Suppressor macrophage treated with lipopolysaccharide for 4 hours (primary cell): ENCODE measurements at places on chromosomes 5 and 9.

DNA sequence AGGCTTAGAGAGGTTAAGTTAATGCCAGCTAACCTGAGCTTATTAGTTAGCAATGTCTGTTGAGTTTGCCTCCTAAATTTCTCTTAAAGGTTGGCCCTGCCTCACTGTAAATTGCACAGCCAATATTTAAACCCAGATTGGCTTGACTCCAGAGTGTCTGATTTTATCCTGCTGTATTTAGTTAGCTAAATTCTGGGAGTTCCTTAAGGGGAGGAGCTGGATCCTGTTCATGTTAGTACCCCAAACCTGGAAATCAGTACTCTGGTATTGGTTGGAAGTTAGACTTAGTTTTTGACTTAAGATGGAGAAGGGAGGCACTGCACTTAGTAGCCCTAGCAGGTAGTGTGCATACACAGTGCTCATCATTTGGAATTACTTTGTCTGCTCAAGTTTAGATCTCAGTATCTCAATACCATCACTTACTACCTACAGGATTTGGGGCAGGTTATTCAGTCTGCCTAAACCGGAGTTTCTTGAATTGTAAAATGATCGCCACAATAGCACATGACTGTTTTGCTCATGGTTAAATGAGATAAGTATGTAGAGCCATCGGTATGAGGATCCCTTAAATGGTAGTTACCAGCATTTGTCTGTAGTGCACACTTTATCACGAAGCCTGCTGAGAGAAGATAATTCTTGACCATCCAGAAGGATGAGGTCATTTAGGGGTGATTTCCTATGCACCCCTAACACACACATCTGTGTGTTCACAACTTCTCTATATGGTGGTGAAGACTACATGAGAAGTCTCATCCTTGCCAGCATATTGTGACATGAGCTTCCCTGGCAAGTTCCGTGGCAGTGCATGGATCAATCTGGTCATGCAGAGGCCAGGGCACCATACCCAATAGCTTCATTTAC is 264.8 kb upstream of the TRIM32 start:
- no peak for DNase-seq

GRCh38 chr9:19119246-19119645 is 8.0 kb downstream of the PLIN2 start:
- peak; percentile 35 for DNase-seq

GRCh38 chr5:55386356-55386755 is 78.6 kb downstream of the MTREX start:
- DNase-seq = no peak

GRCh38 chr9:112050544-112051475 is 124.3 kb downstream of the SUSD1 start:
- DNase-seq = no peak

DNA sequence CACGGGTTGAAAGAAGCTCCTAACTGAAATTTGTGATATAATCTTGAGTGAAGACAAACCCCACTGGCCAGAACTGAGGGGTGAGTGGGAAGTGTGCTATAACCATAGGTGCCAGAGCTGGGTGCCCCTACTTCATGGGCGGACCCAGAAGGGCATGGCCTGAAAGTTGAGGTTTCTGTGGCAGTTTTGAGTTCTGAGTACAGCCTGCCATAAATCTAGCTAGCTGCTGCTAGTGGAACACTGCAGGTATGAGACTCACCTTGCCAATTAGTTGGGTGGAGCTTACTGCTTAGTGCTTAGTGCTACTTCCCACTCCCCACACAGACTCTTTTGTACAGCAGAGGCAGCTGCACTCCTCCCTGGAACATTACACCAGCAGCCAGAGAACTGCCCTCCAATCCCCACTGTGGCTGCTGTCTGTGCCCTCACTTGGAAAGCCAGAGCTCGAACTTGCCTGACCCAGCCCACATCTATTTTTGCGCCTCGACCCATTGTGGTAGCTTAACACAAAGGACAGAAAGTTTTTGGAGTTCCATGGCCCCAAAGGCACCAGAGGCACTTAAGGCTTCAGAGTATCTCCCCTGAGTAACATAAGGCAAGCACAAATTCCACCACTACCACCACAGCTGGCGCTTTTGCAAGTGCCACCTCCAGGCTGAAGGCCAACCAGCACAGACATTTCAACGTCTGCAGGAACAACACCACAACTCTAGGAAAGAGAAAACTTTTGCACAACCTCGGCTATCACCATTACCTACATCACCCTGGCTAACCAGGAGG is 27.1 kb upstream of the PTGER4 start:
- DNase-seq = no peak

DNA sequence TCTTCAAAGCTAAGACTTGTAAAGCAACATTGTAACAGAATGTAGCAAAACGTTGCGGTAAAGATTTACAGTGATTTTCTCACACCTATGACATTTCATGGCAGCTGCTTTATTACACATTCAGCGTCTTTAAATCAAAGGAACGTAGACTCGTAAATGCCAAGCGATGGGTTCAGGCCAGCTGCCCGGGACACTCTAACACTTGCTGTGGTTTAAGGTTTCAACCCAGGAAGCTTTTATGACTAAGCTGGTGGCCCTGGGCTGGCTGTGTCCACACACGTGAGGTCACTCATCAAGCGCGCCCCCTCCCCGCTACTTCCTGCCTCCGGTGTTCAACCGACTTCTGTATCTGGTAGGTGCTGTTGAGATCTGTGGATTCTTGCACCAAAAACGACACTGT is 2.5 kb downstream of the SLC6A18 start:
- no peak for DNase-seq

- peak; percentile 37 for DNase-seq
These were observed 2.4 kb upstream of the SMC2 start for GRCh38 chr9:104091708-104092107.

- DNase-seq = no peak
These were observed 31.2 kb upstream of the CXCL14 start for GRCh38 chr5:135609981-135610380.

DNA sequence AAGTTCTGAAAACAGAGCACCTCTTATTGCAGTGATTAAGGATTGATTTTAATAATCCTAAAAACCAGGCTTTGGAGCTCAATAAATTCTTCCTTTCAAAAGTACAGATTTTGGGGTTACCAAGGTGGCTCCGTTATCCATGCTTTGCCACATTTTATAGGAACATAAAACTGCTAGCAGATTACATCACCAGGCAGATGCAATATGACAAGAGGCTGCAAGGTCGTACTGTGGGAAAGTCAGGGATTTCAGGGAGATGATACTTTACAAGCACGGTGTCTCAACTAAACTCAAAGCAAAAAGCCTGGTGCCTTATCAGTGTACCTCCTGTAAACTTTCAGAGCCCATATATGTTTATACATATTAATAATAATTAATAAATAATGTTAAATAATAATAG is 28.6 kb downstream of the ADAMTSL1 start:
- DNase-seq = no peak

DNA sequence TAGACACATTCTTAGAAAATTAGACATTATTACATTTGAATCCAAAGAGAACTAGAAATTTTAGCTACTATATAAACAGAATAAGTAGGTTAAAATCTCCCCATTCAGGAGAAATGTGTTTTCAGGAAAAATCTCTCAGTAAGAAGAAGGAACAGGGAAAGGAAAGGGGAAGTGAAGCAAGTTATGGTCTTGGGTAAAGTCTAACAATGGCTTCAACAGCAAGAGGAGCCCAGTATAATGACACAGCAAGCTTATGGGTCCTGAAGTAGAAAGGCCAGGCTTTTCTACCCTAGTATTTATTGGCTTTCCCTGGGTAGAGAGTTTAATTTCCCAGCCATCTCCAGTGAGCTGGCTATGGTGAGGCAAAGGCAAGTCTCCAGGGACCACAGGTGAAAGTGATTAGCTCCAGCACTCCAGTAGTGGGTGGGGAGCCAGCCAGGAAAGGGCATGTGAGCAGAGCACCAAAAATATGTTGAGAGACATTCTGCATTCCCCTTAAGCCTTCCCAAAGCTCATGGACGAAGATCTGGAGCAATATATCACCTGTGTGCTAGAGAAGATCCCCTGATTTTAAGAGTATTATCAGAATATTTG is 981.7 kb downstream of the NR2F1-AS1 start:
- no peak for DNase-seq

GRCh38 chr5:75734913-75735789 is 17.9 kb upstream of the POC5 start:
- DNase-seq = no peak

GRCh38 chr5:34967540-34967939 is 38.2 kb downstream of the DNAJC21 start:
- DNase-seq = no peak

DNA sequence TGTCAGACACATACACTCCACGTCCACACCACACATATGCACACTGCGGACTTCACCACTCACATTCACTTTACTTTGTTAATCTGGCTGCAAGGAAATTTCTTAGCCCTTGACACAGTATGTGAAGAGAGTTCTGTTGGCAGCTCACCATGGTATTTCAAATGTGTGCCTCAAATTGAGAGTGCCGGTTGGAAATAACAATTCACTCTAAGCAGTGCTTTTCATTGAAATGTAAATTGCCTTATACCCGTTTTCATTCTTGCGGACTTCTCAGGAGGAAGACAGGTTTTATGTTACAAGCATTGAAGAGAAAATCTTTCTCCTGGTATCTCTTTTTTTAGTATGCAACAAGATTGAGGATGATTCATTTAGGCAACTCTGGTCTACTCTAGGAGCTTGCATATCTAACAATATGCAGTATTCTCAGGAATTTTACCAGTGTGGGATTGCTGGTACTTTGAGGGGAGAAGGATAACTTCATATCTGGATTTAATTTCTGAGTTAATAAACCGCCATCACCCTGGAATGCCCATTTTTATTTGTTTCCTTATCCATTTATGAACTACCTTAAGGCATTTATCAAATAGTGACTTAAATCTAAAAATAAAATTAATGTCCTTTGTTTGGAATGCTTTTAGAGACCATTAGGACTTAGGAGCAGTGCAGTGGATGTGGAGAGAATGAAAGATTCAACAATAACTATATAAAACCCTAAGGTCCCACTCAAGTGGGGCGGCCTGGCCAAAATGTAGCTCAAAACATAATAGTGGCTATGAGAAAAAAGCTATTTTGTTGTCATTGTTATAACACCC is 87.0 kb downstream of the IQGAP2 start:
- DNase-seq = no peak

- DNase-seq = no peak
These were observed 179.1 kb downstream of the SLIT3 start for GRCh38 chr5:169121630-169122420.

DNA sequence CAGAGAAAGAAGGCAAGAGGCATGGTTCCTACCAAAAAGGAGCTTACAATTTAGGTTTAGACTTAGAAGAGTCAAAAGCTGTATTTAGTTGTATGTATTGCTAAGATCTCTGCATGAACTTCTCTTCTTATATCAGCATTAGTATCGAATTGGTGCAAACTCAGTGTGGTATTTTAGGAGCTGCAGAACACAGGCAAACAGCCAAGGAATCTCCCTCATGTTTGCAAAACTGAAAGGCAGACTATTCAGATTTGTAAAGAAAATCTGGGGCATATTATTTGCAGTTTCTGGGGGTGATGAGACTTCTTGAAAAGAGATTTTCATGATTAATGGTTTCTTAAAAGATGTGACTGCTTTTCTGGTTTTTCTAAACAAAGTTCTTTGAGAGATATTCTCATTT is 252.7 kb downstream of the CEMIP2 start:
- DNase-seq = no peak

DNA sequence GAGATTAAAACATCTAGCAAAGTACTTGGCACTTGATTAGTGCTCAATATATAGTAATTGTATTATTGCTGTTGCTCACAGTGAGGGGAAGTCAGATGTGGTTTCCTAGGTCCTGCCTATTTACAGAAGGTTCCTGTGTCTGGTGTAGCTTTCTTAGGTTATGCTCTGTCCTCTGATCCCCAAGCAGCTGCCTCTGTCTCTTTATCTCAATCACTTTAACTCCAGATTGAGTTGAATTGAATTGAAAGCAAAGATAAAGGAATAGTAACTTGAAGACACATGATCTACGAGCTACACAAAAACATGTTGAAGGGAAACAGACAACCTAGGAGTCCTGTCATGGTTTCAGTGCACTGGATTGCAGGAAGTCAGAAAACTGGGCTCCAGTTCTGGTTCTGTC is 113.9 kb upstream of the ADAMTSL1 start:
- DNase-seq = no peak

GRCh38 chr9:137478962-137479861 is 20.1 kb upstream of the NSMF start:
- no peak for DNase-seq

GRCh38 chr9:129231759-129232158 is 53.7 kb upstream of the IER5L start:
- no peak for DNase-seq

DNA sequence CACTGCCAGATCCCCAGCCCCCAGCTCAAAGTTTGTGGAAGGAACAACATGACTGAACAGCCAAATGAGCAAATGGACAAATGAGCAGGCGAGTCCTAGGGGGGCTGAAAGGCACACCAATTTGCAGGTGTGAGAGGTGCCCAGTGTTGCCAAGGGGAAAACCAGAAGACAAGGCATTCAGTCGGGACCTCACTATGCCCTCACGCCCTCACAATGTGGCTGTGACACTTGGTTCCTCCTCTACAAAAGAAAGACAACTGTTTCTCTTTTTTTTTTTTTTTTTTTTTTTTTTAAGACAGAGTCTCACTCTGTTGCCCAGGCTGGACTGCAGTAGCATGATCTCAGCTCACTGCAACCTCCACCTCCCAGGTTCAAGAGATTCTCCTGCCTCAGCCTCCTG is 28.0 kb downstream of the TNIP1 start:
- DNase-seq = no peak

DNA sequence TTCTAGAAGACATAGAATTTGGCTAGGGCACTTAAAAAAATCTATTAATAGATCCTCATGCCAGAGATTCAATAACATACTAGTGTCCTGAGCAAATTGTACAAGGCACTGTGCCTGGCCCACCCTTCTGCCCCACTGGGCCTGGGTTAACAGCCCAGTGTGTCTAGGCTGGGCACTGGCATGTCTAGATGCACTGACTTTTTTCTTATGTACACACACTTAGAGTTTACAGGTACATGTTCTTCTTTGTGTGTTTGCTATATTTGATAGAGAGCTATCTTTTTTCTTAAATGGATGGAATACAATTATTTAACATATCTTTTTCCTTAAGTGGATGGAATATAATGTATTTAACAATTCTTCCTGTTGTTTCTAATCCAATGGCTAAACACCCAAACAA is 241.5 kb downstream of the AUH start:
- no peak for DNase-seq

GRCh38 chr5:160458806-160459800 is 37.4 kb downstream of the PTTG1 start:
- DNase-seq = peak; percentile 81

- DNase-seq = no peak
These were observed 13.9 kb downstream of the MROH2B start for GRCh38 chr5:41057231-41057630.
